ENCODE measurements at places on chromosomes 3 and 15.

- DNase-seq: no peak
Measured at GRCh38 chr3:123818324-123818920, 65.7 kb downstream of the MYLK start.

- peak; percentile 64 for DNase-seq
Measured at GRCh38 chr15:78944669-78945407, at the start of gene CTSH. Gene CTSH, minus strand, starts transcription at chr15:78945046. Its CDS starts 65 bp downstream, at chr15:78944981.

- DNase-seq: no peak
Measured at GRCh38 chr3:27880969-27881892, 159.1 kb upstream of the EOMES start.

DNA sequence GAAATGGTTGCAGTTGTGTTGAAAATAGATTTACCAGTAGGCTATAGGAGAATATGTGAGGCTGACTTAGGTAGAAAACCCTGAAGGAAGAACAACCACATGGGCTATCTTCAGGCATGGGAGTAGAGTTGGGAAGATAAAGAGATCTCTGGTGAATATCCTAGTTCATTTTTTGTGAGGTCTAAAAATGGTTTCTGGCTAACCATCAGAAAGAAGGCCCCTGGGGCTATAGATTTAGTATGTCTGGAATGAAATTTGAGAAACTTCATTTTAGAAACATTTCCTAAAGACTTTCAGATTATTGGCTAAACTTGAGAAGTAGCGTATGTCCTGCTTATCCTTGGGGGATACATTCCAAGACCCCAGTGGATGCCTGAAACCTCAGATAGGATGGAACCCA is 148.2 kb downstream of the NAALADL2 start:
- no peak for DNase-seq

GRCh38 chr3:194548346-194549321 is 61.8 kb upstream of the ATP13A3 start:
- DNase-seq: no peak

GRCh38 chr3:194401868-194402329 is 2.8 kb upstream of the GP5 start:
- DNase-seq: no peak

GRCh38 chr3:35224565-35225295 is 414.6 kb upstream of the ARPP21 start:
- no peak for DNase-seq

DNA sequence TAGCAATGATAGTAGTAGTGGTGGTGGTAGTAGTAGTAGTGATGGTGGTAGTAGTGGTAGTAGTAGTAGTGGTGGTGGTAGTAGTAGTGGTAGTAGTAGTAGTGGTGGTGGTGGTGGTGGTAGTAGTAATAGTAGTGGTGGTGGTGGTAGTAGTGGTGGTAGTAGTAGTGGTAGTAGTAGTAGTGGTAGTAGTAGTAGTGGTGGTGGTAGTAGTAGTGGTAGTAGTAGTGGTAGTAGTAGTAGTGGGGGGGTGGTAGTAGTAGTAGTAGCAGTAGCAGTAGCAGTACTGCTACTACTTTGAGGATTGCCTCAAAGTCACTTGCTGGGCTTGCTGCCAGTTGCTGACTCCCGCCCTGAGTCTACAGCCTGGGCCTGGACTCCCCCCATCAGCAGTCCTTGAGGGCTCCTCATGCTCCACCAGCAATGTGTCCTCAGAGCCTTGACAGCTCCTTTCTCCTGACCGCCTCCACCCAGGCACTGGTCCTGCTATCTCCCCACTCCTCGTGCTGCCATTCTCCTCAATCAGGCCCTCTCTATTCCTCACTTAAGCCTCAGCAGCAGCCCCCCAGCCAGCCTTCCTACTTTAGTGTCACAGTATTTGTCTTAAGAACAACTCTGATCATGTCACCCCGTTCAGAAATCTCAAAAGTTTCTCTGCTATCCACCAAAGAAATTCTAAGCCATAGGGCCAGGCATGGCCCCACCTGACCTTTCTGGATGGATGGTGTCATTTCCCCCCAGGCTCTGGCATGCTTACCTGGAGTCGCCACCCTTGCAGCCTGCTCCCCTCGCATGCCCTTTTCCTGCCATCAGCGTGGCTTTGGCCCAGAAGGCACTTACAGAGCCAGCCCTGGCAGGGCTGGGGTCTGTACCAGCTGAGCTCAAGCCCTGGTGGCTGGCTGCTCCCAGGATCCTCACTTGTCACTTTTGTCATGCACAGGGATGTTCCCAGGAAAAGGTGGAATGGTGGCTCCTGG is 45.6 kb downstream of the DLEC1 start:
- no peak for DNase-seq

- no peak for DNase-seq
Measured at GRCh38 chr3:99758502-99759177, 59.0 kb upstream of the CMSS1 start.

- DNase-seq: no peak
Measured at GRCh38 chr15:74196175-74196574, 6.4 kb downstream of the STRA6 start.

- no peak for DNase-seq
Measured at GRCh38 chr3:194138732-194139070, 2.8 kb downstream of the HES1 start.

- DNase-seq: no peak
Measured at GRCh38 chr3:106349191-106349881, 480.5 kb upstream of the CBLB start.

DNA sequence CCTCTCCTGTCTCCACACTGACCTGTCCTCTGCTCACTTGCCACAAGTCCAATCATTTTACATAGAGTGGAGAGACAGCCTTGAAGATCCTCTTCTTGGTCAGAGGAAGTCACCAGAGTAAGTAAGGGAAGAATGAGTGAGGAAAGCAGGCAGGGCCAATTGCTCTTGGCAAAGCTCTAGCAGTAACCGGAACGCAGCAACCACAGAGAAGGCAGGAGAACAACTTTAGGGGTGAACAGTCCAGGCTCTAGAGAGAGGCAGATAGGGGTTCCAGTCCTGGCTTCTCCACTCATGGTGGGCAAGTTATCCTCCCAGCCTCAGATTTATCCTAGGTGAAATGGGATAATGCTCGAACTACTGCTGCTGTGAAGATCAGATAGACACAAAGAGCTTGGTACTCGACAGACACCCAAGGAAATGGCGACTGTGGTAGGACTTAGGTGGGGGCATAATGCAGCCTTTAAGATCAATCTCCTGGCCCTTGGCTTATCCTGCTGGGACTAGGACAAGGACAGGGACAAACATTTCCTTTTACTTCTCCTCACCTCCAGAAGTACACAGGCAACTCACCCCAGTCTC is 1.2 kb upstream of the ADAMTSL3 start:
- no peak for DNase-seq

GRCh38 chr15:38610748-38611147 is 46.1 kb upstream of the RASGRP1 start:
- no peak for DNase-seq

GRCh38 chr3:79477242-79477641 is 290.6 kb downstream of the ROBO1 start:
- DNase-seq: no peak

DNA sequence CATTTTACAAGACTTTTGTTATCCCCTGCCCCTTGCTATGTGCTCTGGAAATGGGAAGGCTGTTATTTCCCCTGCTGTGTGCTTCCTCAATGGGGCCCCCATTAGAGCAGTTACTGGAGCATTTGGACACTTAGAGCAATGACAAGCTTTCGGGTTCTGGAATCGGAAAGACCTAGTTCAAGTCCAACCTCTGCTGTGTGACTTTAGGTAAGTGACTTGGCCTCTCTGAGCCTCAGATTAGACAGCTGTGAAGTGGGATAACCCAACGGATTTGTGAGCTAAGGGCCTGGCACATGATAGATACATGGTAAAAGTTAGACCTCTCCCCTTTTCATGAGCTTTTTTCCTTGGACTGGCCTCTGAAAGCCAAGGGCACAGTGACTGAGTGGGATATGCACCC is 84.0 kb upstream of the SEC13 start:
- no peak for DNase-seq

- no peak for DNase-seq
Measured at GRCh38 chr15:97567411-97567810, 393.1 kb upstream of the ARRDC4 start.

GRCh38 chr3:128011140-128011539 is 41.1 kb upstream of the SEC61A1 start:
- DNase-seq: no peak

DNA sequence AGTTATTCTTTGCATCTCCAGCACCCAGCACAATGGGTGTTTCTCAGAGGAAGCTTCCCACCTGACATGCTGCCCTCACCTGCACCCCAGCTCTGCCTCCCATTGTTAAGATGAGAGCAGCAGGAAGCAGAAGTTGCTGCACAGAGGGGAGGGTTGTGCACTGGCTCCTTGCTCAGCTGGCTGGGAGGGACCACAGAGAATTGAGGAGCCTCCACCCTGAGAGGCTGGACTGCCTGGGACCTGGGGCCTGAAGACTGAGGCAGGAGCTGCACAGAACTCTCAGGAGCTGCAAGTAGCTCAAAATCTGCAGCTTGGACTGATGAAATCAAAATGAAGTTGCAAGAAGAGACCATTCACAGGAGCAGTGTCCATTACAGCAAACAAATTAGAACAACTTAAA is 222.3 kb upstream of the LINGO1 start:
- DNase-seq: no peak

DNA sequence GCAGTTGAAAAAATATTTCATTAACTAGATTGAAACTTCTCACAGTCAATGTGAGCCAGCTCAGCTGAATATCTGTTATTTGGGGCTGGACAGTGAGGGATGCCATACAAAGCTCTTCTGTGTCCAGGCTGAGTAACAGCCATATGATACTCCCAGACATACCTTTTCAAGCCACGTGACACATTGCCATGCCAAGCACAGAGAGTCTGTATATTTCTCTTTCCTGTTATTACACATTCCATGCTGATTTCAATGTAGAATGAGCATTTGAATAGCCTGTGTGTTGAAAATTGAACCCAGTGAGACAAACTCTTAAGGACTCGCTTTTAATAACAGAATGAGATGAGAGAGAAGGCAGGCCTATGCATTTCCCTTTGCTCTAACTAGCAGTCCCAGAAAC is 334.7 kb upstream of the RASGRP1 start:
- DNase-seq: no peak

DNA sequence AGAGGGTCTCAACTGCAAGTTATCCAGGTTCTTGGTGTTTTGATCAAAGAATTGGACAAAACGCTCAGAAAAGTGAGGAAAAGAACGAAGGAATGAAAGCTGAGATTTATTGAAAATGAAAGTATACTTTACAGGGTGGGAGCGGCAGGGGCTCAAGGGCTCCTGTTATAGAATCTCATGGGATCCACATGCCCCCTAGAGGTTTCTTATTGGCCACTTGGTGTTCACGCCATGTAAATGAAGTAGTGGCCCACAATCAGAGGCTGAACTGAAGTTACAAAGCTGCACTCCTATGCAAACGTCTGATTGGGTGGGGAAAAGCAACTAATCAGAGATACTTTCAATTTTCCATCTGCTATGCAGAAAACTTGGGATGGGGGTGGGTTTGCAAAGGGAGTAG is 216.7 kb downstream of the PTPRG start:
- no peak for DNase-seq

GRCh38 chr3:140904521-140904920 is 37.1 kb upstream of the SLC25A36 start:
- no peak for DNase-seq

DNA sequence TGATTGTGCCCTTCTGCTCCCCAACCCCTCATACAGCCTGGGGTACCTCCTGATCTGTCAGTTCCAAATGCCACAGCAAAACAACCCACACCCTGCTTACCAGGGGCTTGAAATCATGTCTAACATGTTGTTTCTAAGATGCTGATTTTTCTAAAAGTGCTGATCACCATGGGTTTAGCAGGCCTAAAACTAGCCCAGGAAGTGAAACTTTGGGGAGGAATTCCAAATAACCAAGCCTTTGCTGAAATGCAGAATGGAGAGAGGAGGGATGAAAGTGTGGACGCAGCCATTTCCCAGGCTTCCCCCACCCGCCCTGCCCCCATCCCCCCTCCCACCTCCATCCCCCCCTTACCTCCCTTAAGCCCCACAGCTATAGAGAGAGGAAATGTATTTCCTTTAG is 2.0 kb upstream of the HRH1 start:
- DNase-seq: no peak

GRCh38 chr3:134896696-134897095 is 101.6 kb downstream of the EPHB1 start:
- no peak for DNase-seq

GRCh38 chr3:122006267-122006666 is 15.8 kb downstream of the ILDR1 start:
- no peak for DNase-seq

- DNase-seq: no peak
Measured at GRCh38 chr3:128269006-128269775, 115.9 kb downstream of the EEFSEC start.

- no peak for DNase-seq
Measured at GRCh38 chr3:61685755-61686154, 124.4 kb downstream of the PTPRG start.

DNA sequence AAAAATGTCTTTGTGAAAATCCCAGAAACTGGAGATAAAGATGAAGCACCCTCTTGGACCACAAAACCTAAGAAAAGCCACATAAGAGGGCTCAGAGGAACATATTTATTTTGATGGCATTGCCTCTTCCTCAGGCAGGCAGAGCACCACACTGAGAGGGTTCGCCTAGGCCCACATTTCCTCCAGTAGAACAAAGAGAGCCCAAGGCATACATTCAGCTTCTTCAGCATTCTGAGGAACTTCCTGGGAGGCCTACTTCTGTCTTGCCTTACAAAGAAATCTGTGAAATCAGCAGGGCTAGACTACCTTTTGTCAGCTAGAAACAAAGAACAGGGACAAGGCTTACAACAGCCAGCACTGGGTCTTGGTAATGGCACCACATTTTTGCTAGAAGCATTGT is 1325.3 kb downstream of the SI start:
- no peak for DNase-seq

- DNase-seq: no peak
Measured at GRCh38 chr15:51493892-51494291, 128.7 kb downstream of the DMXL2 start.

DNA sequence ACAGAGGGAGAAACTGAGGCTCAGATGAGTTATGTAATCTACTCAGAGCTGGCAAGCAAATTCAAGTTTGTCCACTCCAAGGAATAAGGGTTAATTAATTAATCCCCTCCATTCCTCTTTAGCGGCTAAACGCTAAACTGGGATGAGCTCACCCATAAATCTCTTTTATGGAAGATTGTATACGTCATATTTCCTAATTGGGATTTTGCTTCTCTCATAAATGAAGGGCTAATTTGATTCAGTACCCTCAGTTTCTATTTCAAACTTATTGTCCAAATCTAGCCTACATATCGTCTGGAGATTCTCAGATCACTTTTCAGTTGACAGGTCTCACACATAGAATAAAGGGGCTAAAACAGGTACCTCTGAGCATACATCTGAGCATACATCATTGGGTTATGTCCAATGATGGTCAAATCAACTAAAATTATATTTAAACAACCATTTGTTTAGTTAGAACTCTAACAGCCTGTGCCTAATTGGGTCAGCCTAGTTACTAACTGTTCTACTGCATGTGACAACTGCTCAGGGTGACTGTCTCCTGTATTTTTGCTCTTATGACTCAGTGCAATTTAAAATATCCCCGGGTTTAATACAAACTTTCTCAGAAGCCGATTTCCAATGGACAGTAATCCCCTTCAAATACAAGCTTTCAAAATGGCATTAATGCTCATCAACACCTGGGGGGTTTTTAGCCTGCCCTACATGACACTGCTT is 57.6 kb upstream of the PLXND1 start:
- no peak for DNase-seq

All from stimulated activated CD4-positive, alpha-beta T cell treated with anti-CD3 and anti-CD28 coated beads, Interleukin-1b, Interleukin-23, amount 100 ng/mL, for 4 hours (primary cell).